Cerebellar nuclear complex (tissue), 1 donor: ENCODE measurements at places on chromosomes 13 and 19.

GRCh38 chr13:97369261-97369893 lies 64.6 kb upstream of the RAP2A start:
- no peak for DNase-seq

DNA sequence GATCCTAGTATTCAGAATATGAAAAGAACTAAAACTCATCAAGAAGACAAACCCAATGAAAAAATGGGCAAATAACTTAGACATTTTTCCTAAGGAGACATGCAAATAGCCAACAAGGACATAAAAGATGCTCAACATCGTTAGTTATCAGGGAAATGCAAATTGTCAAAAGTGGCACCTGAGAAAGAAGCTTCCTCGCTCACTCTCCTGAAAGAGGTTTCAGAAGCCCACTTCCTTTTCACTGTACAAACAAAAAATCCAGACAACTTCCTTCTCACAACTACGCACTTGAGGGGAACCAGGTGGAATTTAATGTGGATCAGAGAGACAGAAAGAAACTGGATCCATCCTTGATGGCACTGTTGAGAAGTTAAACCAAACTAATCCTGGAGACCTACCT lies 41.5 kb downstream of the KLF12 start:
- DNase-seq = no peak

- DNase-seq = no peak
These were observed 23.5 kb downstream of the DHX34 start for GRCh38 chr19:47372603-47373002.

DNA sequence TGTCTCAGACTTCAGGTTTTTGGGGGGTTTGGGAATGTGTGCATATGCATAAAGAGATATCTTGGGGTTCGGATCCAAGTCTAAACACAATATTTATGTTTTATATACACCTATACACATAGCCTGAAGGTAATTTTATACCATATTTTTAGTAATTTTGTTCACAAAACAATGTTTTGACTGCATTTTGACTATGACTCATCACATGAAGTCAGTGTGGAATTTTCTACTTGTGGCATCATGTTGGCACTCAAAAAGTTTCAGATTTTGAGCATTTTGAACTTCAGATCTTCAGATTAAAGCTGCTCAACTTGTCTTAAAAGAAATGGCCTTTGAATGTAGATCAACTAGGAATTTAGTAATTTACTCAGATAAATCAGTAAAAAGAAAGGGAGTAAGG lies 712.9 kb upstream of the GPC6 start:
- DNase-seq = no peak

DNA sequence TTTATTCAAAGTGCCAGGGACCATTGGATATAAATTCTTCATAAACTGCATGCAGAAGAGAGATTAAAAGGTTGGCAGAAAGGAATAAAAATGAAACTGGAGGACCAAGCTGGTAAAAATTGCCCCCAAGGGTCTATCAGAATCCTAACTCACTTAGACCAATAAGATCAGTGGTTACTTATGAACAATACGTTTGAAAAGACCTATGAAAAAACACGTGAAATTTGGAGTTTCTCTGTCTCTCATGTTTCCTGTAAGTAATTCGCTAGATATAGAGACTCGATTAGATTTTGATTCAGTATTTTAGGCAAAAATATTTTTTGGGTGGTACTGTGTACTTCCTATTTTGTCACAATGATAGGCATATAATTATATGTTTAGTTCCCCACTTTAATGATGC lies 22.9 kb downstream of the GARRE1 start:
- DNase-seq = no peak

DNA sequence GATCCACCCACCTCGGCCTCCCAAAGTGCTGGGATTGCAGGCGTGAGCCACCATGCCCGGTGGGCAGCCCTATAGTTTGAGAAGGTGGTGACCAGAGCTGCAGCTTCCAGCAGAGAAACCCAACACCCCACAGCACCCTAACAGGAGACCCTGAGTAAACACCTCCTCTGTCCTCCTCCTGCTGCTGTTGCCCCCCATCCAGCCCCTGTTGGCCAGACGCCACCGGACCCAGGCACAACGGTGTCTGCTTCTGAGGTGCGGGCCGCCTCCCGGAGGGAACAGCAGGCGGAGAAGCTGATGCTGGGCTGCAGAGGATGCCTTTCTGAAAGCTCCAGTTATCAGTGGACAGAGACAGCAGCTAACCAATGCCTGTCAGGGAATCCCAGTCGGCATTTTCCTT lies 175.5 kb downstream of the COL4A1 start:
- no peak for DNase-seq

DNA sequence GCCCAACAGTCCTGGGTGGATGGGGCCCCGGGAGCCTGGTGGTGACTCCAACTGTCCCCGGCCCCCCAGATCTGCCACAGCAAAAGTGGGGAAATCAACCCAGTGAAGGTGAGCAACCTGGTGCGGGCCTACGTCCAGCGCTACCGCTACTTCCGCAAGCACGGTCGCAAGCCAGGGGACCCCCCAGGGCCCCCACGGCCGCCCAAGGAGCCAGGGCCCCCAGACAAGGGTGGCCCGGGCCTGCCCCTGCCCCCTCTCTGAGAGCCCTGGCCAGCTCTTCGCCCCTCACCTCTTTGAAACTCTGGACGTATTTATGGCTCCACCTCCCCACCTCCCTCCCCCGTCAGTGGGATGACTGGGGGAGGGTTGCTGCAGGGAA lies 7.5 kb downstream of the IRF3 start:
- DNase-seq = no peak

DNA sequence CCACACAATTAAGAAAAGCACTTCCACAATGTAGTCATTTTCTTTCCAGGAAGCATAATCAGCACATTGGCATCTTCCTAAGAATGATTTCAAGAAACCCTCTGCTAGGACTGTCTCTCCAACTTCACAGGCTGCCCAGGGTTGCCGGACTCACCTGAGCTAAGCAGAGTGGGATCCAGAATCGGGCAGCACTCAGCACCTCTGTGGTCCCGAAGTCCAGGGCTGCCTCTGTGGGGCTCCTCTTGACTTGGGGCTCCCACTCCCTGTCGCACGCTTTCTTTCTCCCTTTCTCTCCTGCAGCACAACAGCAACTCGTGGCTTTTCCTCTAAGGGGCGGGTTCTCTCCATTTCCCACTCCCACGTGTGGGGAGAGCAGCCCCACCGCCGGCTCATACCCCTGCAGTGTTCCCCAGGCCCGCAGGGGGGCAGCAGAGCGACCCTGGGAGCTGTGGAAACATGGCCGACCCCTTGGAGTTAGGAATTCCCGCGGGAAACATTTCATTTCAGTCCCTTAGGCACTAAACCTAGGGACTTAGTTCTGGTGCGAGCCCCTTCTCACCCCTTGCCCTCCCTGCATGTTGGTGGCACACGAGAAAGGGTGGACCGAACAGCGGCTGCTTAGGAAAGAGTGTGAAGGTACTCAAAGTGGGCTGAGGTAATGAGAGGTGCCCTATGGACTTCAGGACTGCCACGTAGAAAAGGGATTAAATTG lies at the start of gene TMEM272:
Gene TMEM272, minus strand, starts transcription at position 316 of the 712 bp plus-strand sequence. CDS start 6,647 bp downstream, outside the sequence.
- no peak for DNase-seq

- DNase-seq = no peak
These were observed 8.0 kb downstream of the NUMBL start for GRCh38 chr19:40682431-40682964.

DNA sequence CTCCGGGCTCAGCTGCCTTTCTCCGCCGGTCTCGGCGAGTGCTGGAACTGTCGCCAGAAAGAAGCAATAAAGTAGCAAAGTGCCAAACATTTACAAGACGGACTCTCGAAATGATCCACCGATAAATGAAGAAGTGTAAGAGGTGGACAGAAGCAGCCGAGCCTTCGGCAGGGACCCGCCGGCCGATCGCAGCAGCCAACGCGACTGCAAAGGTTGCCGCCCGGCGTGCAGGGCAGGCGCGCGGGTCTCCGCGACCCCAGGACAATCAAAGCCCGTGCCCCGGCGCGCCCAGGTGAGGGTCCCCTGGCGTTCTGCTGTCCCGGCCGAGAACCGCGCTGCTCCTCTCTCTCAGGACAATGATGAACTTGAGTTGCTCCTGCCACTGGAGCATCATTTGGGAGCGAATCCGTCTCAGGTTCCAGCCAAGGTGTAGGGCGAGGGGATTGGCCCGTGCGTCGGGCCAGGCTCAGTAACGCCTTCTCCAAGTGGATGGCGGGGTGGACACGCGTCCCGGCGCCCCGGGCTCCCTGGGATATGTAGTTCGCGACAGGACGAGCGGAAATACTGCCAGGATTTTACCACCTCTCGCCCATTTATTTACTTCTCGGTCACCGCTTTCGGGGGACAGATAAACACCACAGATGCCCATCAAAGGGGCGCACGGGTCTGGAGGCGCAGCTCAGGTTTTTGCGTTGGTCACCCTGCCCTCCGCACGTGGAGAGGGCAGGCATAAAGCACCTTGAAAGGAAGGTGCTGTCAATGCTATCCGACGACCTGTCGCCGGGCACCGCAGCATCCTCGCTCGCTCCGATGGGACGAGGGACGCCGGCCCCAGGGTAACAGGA lies at the start of the genes BIVM and POGLUT2:
Gene BIVM, plus strand, starts transcription at position 539 of the 845 bp plus-strand sequence. CDS start 8,149 bp downstream, outside the sequence.
Gene POGLUT2, minus strand, starts transcription at position 396 of the 845 bp plus-strand sequence. Its CDS starts 306 bp downstream, at position 90.
- peak; percentile 87 for DNase-seq

- DNase-seq = no peak
These were observed 32.0 kb upstream of the TUBGCP3 start for GRCh38 chr13:112619730-112620631.

GRCh38 chr19:29277102-29277501 lies 64.2 kb upstream of the UQCRFS1 start:
- DNase-seq = no peak

DNA sequence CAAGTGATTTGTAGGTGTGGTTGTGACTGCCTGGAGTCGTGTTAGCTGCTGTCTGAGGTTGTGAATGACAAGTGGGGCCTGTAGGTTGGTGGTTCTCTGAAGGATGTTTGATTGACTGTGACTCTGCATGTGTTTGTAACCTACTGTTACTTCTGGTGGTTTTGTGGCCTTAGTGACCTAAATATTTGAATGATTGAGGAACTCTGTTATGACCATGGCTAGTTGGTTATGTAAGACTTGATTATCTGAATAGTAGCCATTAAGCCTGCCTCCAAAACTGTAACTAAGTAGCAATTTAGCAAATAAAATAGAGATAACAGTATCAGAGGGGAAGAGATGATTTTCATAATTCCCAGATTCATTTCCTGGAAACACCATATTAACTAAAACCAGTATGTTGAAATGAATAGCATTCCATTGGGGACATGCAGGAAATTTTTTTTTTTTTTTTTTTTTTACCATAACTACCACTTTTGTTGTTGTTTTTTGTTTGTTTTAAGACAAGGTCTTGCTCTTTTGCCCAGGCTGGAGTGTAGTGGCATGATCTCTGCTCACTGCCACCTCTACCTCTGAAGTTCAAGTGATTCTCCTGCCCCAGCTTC lies 865 bp downstream of the ZNF382 start:
- DNase-seq = peak; percentile 10

DNA sequence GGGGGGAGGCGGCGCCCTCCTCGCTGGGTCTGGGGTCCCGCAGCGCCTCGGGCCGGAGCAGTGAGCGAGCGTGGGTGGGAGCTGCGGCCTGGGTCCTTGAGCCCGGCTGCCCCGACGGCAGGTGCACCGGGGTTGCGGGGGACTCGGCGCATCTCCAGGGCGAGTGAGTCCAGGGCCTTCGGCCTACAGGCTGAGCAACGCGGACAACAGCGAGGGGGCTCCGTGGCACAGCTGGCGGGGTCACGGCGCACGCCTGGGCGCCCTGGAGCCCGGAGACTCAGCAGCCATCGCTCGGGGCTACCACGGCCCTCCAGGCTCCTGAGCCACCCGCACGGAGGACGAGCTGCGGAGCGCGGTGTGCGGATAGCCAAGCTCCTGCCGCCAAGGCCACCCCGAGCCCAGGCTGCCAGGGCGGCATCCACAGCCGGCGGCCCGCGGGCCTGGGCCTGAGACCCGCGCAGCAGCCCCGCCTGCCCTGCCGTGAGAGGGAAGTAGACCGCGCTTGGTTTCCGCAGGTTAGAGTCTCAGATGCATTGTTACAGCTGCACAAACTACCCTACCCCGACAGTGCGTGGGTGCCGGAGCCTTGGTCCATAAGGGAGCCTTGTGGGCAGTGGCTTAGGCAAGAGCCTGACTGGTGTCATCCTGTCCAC lies 253.9 kb upstream of the SGCG start:
- DNase-seq = no peak

DNA sequence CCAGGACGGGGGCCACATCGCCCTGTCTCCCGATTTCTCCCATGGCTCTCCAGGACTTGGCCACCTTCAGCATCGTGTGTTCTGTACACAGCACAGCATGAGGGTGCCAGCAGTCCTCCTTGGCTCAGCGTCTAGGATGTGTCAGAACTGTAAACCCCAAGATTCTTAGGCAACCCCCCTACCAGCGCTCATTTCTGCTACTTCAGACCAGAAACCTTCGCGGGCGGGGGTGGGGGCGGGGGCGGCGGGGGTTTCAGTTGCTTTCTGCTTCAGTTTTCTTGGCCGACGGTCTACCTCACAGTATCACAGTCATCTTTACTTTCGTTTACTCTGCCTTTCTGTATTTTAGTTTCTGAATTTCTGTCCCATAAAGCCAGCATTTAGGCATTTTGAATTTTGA lies 82.4 kb downstream of the GGACT start:
- DNase-seq = no peak

DNA sequence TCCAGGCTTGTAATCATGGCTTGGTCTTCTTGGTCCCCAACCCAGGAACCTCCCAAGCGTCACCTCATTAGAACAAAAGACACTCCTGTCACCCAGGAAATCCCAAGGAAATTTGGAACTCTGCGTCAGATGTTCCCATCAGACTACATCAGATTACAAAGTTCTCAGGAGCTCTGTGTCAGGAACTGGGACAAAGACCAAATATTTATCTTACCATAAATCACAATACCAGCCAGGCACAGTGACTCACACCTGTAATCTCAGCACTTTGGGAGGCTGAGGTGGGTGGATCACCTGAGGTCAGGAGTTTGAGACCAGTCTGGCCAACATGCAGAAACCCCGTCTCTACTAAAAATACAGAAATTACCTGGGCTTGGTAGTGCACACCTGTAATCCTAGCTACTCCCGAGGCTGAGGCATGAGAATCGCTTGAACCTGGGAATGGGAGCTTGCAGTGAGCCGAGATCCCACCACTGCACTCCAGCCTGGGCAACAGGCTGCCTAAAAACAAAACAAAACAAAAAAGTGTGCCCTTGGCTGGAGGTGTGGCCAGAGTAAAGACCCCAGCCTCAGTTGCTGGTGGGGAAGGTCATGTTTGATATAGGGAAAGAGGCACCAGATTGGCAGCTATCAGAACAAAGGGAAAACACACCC lies 16.7 kb upstream of the CCDC124 start:
- DNase-seq = no peak

GRCh38 chr13:73948848-73949529 lies 185.2 kb downstream of the KLF12 start:
- no peak for DNase-seq

GRCh38 chr19:41957838-41958366 lies 1.2 kb downstream of the RABAC1 start:
- DNase-seq = no peak

GRCh38 chr13:106560821-106561220 lies 7.1 kb downstream of the ARGLU1 start:
- DNase-seq = no peak

- no peak for DNase-seq
These were observed 1721.8 kb downstream of the PCDH9 start for GRCh38 chr13:65508338-65508737.
